ACHN (cell line): ENCODE measurements at places on chromosomes 12 and 14.
A peak's percentile ranks its signal among the peaks of the same experiment; 100 is the strongest.

GRCh38 chr14:99394602-99395156 lies 86.0 kb downstream of the SETD3 start:
- no peak for DNase-seq

- DNase-seq, result no peak
These were observed 215.7 kb downstream of the KIF21A start for GRCh38 chr12:39227218-39227617.

- peak; percentile 28 for DNase-seq
These were observed 92.6 kb downstream of the RFLNA start for GRCh38 chr12:124387528-124387911.

GRCh38 chr12:78407722-78408121 lies 456.9 kb upstream of the SYT1 start:
- no peak for DNase-seq

DNA sequence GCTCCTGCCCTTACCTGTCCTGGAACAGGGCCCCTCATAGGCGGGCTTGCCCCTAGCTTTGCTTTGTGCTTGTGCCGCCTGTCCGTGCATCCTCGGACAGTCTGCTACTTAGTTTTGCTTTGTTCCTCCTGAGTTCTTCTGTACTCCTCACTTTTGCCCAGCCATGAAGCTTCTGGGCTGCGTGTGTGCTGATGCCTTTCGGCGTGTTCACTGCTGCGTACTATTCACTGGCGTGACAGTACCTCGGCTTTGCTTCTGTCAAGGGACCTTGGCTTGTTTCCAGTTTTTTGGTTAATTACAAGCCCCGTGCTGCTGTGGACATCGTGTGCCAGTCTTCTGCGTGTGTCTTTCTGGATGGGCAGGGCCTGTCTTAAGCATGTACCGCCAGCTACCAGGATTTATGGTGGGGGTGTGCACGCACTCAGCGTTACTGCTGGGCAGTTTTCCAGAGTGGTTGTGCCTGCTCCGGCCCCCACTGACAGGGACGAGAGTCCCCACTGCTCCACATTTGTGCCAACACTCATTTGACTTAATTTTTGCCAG lies 2.5 kb downstream of the PACS2 start:
- no peak for DNase-seq

DNA sequence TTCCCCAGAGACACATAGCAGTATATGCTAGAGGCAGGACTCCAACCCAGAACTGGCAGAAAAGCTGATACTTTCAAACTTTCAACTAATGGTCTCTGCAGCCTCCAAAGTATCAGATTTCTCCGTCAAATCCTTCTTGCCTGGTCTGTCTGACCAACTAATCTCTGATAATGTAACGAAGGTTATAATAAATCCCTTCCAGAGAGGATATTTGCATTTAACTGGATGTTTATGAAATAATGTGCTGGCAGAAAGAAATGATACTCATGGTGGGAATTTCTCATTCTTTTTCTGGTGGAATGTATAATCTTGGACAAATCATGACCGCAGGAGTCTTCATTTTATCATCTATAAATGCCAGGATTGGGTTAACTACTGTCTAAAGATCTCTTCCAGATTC lies 860.3 kb downstream of the DIO2 start:
- DNase-seq, result no peak

- DNase-seq, result no peak
These were observed 7.5 kb downstream of the CRADD start for GRCh38 chr12:93684716-93685115.

DNA sequence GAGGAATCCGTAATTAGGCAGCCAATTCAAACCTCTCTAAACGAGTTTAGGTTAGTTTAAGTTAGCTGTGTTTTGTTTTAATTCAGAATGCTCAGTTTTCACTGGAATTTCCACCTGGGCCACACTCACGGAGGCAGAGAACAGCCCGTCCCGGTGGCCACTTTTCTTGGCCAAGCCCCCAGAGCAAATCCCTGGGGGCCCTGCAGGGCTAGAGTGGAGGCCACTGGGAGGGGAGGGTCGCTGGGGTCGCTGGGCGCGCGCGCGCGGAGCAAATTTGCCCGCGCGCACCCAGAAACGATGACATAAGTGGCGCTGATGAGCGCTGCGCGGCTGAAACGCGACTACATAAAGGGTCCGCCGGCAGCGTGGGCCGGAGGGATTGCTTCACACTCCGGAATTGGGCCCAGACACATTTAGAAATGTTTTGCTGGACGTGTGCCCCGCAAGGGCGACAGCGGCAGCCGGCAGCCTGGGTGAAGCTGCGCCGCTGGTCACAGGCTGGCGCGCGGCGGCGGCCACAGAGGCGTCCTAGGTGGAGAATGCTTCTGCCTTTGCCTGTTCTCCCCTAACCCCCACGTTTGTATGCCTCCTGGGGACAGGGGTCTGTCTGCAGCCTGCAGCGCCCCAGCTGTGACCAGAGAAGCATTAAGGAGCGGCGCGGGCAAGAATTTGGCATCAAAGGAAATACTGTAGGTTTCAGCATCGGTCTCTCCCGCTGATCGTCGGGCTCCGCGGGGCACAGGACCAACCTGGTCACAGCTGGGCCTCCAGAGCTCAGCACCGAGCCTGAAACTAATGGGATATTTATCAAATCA lies 37.9 kb upstream of the TBX5 start:
- no peak for DNase-seq
